CD4-positive, alpha-beta T cell treated with Interferon alpha-2 for 1 hour (primary cell): ENCODE measurements at places on chromosomes 16 and 17.

DNA sequence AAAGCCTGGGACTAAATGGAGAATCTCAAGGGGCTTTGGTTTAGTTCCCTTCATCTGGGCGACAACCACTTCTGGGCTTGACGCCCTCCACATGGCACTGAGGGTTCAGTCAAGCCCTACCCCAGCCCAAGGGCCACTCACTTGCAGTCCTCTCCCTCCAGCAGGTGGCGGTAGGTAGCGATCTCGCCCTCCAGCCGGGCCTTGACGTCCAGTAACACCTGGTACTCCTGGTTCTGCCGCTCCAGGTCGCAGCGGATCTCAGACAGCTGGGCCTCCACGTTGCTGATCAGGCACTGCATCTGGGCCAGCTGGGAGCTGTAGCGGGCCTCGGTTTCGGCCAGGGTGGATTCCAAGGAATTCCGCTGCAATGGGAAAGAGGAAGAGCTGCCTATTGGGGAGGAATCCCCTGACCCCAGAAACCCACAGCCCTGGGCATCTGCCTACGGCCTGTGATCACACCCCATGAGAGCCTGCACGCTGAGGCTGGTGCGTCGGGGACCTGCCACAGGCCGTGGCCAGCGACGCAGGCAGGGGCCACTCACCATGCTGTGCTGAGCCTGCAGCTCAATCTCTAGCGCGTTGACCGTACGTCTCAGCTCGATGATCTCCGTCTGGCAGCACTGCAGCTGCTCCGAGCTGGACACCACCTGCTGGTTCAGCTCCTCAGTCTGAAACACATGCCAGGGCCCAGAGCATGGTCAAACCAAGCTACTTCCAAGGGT, 2.7 kb downstream of the KRT36 start:
- DNase-seq, result peak; percentile 20

- no peak for DNase-seq
These were observed 99.2 kb downstream of the GOSR1 start for GRCh38 chr17:30576326-30576861.

- no peak for DNase-seq
These were observed 31.3 kb downstream of the SPOP start for GRCh38 chr17:49646391-49647255.

GRCh38 chr17:47847341-47848197, 3.4 kb downstream of the SP6 start:
- peak; percentile 47 for DNase-seq

DNA sequence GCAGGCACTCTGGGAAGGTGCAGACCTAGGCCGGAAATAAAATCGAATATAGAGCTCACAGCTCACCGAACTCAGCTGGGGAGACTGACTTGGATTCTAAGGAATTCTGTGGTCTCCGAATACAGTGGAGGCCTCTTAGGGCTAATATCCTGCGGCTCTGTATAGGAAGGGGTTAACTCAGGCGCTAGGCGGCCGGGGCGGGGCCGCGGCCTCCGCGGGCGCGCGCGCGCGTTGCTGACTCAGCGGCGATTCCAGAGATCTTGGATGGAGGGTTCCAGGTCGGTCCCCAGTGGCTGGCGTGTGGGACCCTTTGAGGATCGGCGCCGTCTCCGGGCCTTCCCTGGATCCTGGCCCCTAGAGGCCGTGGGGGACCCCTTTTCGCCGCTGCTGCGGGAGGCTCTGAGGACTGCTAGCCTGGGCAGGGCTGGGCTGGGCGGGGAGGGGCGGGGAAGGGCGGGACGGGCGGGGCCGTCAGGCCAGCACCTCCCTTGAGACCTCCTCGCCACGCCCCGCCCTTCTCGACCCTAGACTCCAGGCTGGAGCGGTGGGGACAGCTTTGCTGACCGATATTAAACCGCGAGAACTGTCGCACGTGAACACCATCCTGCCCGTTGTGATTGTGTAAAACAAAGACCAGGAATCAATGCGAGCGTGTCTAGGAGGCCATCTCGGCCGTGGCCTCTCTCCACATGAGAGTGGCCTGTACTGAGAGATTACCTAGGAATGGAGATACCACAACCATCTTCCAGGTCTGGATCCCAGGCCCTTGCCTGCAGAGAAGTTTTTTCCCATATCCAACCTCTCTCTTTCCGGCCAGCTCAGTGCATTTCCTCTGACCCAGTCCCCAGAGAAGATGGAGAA, 1.4 kb upstream of the PLEKHH3 start:
- DNase-seq, result peak; percentile 77

GRCh38 chr16:14105760-14106375, 34.7 kb downstream of the MRTFB start:
- DNase-seq, result no peak

GRCh38 chr17:4381690-4382671, 15.5 kb upstream of the UBE2G1 start:
- no peak for DNase-seq
